ENCODE measurements at places on chromosomes 11 and 22.

DNA sequence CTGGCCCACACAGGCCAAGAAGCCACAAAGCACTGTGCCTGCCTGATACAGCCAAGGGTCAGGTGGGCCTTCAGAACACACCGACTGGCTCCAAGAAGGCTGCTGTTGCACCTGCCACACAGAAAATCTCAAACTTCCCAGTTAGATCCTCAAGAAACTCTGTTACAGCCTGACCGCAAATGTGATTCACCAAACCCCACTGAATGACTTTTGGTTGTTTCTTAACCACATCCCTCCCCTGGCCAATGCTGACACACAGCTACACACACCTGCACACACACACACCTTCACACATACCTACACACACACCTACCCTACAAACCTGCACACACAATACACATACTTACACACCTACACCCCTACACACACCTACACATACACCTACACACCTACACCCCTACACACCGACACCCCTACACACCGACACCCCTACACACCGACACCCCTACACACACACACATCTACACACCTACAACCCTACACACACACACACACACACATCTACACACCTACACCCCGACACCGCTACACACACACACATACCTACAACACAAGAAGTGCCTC, 31.5 kb downstream of the CDKN1C start:
- no peak for DNase-seq

GRCh38 chr22:30830907-30831306, 136.2 kb downstream of the OSBP2 start:
- DNase-seq, result no peak

DNA sequence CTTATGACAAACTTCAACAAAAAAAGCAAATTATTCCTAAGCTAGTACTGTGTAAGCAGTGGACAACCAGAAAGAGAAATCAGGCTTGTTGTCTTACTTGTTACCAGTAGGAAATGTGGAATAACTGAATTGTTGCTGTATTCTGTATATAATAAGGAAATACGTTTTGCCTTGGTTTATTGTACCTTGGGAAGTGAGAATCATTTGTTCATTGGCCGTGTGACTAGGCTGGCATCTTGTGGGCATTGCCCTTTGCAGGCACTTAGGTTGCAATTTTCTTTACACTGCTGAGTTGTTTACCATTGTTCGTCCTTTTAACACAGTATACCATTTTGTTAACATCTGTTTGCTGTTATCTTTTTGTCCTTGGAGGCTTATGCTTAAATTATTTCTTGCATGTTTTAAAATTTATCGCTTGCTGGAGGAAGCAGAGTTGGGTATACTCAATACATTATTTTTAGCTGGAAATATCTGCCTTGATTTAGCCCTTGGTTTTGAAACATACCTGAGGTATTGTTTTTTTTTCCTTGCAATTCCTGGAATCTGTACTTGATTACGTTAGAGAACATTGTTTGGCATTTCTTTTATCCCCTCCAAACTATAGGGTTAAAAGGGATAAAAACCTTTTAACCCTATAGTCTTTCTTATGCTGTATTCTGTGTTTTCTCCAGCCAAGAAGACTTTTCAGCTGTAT, 109.3 kb downstream of the DDX10 start:
- no peak for DNase-seq

DNA sequence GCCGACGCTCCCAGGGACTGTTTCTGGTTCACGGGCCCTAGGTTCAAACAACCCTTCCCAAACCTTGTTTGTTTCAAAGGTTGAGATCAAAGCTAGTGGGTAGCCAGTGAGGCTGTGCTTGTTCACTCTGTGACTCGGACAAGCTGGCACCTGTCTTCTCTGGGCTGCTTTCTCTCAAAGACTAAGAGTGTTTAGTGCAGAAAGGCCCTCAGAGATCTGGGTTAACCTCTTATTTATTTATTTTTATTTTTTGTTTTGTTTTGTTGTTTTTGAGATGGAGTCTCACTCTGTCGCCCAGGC, 13.0 kb upstream of the MALAT1 start:
- DNase-seq, result no peak

GRCh38 chr11:92300876-92301275, 76.3 kb downstream of the FAT3 start:
- DNase-seq, result no peak

- no peak for DNase-seq
Observed at GRCh38 chr11:22133776-22134175, 59.1 kb upstream of the ANO5 start.

DNA sequence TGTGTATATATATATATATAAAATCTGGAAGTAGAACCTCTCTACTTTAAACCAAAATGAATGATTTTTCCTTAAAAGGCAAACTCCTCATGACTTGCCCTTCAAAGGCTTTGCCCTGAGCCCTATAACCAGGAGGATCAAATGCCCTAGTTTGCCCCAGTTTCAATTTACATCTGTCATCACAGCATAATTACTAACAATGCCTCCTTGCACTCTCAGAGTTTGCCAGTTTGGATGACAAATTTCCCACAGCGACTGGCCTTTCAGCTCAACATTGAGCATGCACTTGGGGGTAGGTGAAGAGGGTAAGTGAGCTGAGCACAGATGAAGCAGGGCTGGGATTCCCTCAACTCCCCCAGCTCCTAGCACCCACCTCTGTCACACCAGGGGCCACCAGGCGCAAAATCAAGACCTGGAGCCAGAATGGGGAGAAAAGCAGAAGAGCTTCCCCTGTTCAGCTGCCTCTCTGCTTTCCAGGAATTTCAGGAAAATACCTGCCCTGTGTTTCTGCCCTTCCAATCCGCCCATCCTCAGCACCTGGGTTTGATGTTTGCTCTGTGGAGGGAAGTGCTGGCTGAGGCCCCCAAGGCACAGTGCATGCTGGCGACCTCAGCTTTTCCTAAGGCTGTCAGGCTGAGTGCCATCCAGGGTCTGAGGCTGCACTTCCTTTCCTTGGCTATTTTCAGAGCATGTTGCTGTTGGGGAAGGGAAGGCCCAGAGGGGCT, 67.5 kb downstream of the ADAMTS15 start:
- no peak for DNase-seq

DNA sequence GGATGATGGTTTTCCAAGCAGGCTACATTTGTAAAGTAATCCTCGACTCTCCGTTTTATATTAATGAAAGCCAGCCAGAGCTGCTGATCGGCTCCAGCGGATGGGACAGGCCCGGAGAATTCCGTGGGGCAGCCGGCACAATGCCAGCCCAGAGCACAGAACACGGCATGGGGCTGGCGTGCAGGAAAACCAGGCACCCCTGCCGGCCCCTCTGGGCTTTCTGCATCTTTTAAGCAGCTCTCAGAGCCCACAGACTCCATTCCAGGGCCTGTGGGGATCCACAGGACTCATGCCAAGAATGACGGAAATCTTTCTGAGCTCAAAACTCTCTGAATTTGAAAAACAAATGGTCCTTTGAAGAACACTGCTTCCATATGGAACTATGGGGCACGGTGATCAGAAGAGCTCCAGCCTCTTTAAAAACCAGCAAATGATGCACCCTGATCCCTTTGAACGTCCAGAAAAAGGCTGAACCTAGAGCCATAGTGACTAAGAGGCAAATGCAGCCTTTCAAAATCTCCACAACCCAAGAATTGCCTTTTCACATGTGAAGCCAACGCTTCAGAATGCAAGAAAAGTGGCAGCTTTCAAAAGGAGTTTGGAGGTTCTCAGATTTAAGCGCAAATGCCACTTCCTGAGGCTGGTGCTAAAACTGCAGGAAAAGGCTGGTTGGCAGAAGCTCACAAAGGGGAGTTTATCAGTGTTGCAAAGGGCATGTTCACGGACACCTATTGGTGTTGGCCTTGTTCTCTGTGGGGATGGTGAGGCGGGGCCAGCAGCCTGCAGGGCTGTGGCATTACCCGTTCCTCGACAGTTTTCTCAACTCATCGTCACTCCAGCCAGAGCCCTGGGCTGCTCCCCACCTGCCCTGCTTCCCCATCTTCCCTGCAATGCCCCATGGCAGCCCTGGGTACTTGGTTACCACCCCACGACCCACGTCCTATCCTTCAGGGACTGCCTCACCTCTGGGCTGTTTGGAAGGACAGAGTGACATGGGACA, 212.5 kb downstream of the CTTN start:
- DNase-seq, result no peak

- no peak for DNase-seq
Observed at GRCh38 chr22:17794726-17795542, 20.7 kb upstream of the BID start.

DNA sequence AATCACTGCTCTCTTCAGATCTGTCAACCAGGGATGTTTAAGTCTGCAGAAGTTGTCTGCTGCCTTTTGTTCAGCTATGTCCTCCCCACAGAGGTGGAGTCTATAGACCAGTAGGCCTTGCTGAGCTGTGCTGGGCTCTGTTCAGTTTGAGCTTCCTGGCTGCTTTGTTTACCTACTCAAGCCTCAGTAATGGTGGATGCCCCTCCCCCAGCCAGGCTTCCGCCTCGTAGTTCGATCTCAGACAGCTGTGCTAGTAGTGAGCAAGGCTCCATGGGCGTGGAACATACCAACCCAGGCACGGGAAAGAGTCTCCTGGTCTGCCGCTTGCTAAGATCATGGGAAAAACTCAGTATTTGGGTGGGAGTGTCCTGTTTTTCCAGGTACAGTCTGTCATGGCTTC, 27.6 kb upstream of the CASP12 start:
- DNase-seq, result no peak

DNA sequence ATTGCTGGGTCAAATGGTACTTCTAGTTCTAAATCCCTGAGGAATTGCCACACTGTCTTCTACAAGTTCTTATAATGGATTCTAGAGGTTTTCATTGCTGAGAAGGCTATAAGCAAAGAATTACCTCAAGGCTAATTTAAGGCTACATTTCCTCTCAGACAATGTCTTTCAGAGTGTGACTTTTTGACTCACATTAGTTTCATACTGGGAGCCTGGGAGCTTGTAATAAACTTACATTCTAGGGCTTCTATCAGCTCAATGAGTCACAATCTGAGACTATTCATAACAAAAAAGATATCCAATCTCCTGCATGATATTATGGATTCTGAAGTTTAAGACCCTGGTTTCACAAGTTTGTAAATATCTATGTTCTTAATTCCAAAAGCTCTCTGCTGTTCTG, 408.7 kb downstream of the LRRC4C start:
- DNase-seq, result no peak

- no peak for DNase-seq
Observed at GRCh38 chr11:27839226-27839913, 139.1 kb upstream of the BDNF start.

DNA sequence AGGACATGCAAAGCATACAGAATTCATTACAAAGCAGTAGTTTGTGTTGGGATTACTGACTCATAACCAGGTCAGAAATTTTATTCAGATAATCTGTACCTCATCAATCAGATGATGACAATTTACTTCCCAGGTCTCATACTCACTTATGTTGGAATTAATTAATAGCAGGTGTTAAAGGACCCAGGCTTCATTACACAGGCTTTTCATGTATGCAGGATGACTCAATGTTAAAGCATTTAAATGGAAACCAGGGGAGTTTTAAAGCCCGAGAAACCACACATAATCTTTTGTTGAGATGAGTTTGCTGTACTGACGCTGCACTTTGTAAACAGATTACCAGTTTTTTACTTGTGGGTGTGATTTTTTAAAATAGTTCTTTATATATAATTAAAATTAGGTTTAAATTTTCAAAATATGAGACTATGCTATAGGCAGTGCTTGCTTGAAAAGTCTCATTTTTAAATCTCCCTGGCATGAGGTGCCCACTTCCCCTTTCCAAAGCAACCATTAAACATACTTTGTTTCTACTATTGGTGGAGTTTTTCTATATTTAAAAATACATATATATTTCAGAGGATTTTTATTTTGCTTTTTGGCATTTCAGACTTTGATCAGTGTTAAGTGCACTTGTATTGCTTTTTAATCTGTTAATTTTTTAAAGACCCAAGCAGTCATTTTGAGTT, 41.0 kb downstream of the CEP57 start:
- DNase-seq, result no peak

DNA sequence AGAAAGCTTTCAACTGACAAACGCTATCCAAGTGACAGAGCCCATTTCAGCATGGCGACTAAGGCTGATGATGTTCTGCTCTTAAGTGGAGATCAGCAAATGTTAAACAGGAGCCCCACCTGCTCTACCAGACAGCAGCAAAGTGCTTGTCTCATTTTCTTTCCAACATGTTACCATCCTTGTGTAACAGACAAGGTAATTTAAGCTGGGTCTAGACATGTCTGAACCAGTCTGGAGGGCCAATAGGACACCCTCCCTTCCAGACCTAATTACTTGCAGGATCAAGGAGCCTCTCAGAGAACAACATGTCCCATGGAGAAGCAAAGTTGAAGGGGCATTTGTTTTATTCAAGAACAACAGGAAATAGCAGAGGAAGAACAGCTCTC, 3.9 kb upstream of the LMO2 start:
- DNase-seq, result no peak

- no peak for DNase-seq
Observed at GRCh38 chr11:35997902-35998520, 54.1 kb downstream of the LDLRAD3 start.

GRCh38 chr11:103344886-103345285, 235.7 kb downstream of the DYNC2H1 start:
- no peak for DNase-seq

- DNase-seq, result no peak
Observed at GRCh38 chr11:86303257-86303656, 1.2 kb downstream of the HIKESHI start.

GRCh38 chr11:102430158-102430836, 22.3 kb downstream of the TMEM123 start:
- no peak for DNase-seq

GRCh38 chr22:25113316-25113721, 86.3 kb upstream of the CRYBB3 start:
- no peak for DNase-seq

GRCh38 chr11:110071197-110071596, 22.0 kb upstream of the ZC3H12C start:
- DNase-seq, result no peak

DNA sequence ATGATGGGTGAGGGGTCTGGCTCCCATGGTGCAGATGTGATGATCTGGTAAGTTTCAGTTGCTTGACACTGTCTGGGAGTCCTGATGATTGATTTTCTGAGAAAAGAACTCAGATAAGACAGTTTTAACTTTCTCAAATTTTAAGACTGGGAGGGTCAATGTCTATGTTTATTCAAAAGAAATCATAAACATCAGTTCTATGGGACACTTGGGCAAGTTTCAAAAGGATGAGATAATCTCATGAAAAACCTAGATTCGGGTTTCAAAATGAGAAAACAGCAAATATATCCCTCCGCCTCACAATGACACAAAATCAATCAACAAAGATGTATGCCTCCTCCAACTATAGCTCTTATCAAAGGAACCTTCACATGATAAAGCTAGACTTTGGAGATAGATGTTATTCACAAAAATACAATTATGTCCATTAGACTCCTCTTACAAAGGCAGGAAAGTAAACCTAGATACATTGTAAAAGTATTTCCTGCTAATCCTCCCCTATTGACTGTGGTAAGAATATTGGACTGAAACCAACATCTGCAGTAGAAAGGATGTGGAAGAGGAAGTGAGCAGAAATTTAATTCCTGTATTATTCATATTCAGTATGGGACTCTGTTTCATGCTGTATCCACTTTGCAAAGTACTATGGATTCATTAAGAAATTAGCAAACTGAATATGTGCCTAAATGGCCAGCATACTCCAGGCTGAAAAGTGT, 21.6 kb downstream of the SVIP start:
- no peak for DNase-seq

- DNase-seq, result no peak
Observed at GRCh38 chr11:130124096-130124495, 35.5 kb upstream of the ST14 start.

All from activated T-helper 1 cell treated with anti-CD3 and anti-CD28 coated beads, Interleukin-2, amount 50 U/mL, for 16 hours (primary cell).